HAP-1 (cell line): ENCODE measurements at places on chromosomes 6 and 20.

DNA sequence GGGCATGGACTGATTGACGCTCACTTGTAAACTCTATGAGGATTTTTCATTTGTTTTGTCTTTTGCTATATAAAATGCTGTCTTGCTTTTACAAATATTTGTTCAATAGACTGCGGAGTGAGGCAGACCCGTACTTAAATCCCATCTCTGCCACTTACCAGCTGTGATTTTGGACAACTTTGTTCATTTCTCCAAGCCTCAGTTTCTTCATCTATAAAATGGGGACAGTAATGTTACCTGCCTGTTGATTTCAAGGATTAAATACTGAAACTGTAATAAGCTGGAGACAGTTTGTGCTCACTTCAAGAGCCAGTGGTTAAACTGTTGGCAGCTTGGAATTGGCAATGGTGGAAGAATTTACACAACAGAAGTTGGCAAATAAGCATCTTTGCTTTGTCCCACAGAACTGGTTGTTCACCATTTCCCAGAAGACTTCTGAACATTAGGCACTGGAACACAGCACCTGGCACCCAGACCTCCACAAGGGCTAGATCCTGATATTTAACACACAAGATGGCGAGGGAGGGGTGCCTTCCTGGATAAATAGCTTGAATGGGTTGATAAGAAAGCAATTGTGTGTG lies 479.2 kb downstream of the QKI start:
- DNase-seq = no peak

GRCh38 chr6:34517461-34517881 lies 38.7 kb downstream of the SPDEF start:
- DNase-seq = no peak

GRCh38 chr6:148192310-148192709 lies 150.3 kb upstream of the SASH1 start:
- no peak for DNase-seq

DNA sequence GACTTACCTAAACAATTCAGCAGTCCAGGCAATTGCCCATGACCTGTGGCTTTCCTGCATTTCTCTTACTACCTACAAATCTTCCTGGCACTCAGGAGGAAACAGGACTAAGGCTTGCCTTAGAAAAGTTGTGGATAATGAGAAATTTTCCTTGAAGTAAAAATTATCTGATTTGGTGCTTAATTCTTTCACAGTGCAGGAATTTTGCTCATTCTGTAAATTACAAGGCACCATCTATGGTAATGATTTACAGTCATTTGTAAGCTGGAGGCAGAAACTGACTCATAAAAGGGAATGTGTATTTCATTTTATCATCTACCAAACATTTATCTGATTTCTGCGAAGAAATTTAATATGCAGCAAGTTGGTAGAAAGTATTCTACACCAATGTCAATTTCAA lies 211.5 kb upstream of the FKBP1C start:
- no peak for DNase-seq
